ENCODE measurements at places on chromosomes 3 and 15.

DNA sequence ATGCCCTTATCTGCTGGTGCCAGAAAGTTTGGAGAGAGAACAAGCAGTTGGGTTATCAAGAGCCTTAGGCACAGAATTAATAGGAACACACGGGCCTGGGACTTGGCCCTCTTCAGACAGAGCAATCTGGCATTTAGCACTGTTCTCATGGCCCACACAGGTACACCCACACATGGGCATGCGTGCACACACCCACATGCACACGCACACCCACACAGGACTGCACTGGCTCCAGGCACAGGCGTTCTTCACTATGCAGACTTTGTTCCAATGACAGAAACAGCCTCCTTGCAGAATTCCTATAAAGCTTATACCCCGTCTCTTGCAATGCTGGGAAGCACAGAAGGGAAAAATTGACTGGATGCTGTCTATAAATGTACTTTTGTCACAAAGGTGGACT, 36.3 kb downstream of the TMEM44 start:
- DNase-seq = no peak

DNA sequence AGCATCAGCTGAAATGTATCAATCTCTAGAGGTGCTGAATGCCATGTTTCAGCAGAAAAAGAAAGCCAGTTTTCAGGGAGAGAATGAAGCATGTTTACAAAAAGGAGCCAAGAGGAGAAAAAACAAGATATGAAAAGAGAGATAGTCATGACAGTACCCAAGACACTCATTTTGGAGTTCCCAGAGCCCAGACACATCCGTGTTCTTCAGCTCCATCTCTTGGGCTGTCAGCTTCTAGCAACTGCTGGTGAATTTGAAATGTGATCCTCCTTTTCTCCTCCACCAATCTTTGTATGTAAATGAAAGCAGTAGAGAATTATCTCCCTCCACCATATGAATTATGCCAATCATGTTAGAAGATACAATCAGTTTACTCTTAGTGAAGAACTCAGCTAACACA, 93.0 kb upstream of the SLC25A36 start:
- no peak for DNase-seq

- DNase-seq = no peak
These were observed 68.1 kb downstream of the MEIS2 start for GRCh38 chr15:37032091-37032775.

- no peak for DNase-seq
These were observed 23.6 kb downstream of the UBE2E1 start for GRCh38 chr3:23829242-23829934.

DNA sequence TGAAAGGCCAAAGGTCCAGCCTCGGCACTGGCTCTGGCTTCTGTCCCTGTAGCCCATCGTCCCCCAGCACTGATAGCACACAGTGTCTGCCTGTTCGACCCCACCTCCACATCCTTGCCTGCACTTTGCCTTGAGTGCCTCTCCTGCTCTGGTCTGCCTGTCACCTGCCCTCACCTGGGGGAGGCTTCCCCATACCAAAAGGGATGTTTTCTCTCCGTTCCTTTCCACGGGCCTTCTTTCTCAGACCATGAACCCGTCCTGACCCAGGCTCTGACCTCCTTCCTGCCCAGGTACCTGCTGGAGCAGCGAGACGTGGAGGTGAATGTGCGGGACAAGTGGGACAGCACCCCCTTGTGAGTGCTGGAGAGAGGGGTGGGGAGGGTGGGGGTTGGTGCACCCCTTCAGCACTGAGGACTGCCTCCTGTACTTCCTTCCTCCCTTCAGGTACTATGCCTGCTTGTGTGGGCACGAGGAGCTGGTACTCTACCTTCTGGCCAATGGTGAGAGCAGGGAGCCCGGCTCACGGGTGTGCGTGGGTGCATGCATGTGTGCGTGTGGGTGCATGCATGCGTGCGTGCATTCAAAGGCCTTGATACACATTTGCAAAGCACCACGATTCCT, 1.5 kb downstream of the ABTB1 start:
- DNase-seq = no peak

- no peak for DNase-seq
These were observed 12.3 kb downstream of the EIF1B start for GRCh38 chr3:40321818-40322217.

DNA sequence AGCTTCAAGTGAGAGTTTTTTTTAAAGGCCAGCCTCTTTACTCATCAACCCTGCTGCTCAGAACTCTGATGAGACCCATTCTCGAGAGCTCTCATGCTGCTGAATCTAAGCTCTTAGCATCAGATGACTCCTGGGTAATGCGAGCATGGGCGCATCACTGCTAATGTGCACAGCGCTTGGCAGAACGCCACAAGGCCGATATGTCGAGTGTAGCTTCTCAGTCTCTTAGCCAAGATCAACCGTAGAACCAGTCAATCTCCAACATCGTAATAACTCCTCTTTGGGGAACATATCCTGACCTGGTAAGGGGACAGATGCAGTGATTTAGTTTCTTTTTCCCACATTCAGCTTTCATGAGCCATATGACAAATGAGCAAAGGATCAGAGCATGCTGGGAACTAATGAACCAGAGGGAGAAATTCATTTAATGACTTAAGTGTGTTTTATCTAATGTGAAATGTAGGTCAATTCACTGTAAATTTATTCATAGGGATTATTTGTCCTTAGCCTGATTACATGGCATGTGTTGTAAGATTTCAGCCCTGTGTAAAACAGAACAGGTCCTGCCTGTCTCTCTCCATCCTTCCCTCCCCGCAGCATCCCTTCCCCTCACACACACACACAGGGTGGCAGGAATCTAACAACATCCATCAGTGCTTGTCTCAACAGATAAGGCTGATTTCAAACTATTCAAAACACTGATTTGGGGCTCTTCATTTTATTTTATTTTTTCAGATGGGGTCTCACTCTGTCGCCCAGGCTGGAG, 195.4 kb upstream of the C2CD4B start:
- no peak for DNase-seq

GRCh38 chr3:127369356-127369935, 81.6 kb upstream of the PRR20G start:
- DNase-seq = no peak

DNA sequence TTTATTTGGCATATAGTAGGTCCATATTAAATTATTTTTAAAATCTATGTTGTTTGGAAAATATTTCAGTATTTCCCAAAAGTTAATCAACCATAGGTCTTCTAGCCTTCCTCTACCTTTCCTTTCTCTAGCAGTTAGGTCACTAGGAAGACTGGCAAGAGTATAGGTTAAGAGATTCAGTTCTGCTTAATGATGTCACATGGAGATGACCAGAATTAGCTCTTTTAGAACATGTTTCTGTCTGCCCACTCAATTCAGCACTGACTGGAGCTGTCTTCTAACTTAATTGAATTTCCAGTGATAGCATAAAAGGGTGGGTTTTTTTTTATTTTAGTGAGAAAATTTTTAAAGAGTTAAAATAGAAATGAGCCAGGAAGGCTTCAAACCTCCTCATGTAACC, 23.8 kb upstream of the ZBED2 start:
- DNase-seq = no peak

DNA sequence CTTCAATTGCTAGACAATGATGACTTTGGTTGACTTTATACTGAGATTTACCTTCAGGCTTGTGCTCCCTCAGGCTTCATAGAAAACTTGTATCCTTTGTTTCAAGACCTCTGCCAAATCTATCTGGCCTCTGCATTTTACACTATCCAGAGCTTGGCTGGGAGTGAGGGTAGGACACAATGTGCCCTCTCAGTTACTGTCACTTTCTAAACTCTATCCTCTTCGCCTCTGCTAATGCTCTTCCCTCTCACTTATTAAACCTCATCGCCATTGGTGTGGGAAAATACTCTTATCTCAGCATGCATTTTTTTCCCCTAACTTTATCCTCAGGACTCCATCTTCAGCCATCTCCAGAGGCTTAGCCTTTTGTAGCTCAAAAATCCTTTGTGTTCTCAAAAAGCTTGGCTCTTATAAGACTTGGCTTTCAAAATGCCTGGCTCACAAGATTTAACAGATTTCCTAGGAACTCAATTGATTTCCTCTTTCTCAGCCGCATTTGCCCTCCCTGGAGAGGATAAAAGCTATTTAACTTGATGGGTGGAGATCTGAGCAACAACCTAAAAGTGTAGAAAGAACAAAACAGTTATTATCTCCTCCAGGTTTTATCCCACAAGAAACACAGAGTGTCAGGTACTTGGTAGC, 28.3 kb downstream of the SUCNR1 start:
- DNase-seq = no peak

- DNase-seq = no peak
These were observed 874.6 kb downstream of the ROBO1 start for GRCh38 chr3:78893161-78893560.

DNA sequence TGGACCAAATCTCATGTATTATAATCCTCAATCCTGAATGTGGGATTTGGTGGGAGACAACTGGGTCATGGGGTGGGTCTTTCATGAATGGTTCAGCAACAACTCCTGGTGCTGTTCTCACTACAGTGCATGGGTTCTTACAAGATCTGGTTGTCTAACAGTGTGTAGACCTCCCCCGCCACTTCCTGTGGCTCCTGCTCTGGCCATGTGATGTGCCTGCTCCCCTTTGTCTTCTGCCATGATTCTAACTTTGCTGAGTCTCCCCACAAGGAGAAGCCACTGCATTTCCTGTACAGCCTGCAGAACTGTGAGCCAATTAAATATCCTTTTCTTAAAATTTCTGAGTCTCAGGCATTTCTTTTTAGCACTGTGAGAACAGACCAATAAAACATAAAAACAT, 557.5 kb downstream of the GOLGA6L6 start:
- no peak for DNase-seq

DNA sequence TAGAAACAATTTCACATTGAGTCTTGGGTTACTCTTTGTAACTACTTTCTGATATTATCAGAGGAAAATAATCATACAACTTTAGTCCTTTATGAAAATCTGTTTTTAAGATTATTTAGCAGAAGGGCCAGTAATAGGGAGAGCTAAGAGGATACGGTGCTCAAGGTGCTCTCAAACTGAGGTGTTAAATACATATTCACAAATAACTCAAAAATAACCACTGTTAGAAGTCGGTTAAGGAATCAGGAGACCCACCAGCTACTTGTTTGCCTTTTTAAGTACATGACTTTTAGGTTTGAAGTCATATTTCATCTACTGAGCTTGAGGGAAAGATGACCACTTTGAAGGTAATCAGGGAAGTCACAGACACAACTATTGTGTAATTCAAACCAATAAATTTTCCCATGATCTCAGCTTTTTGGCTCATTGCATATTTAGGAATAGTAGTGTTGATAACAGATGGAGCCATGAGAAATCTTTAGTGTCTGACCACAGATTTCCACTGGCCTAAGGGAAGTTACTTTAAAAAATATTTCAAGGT, 1.4 kb upstream of the RSRC1 start:
- DNase-seq = no peak

- DNase-seq = no peak
These were observed 30.9 kb downstream of the PTH1R start for GRCh38 chr3:46908294-46908985.

DNA sequence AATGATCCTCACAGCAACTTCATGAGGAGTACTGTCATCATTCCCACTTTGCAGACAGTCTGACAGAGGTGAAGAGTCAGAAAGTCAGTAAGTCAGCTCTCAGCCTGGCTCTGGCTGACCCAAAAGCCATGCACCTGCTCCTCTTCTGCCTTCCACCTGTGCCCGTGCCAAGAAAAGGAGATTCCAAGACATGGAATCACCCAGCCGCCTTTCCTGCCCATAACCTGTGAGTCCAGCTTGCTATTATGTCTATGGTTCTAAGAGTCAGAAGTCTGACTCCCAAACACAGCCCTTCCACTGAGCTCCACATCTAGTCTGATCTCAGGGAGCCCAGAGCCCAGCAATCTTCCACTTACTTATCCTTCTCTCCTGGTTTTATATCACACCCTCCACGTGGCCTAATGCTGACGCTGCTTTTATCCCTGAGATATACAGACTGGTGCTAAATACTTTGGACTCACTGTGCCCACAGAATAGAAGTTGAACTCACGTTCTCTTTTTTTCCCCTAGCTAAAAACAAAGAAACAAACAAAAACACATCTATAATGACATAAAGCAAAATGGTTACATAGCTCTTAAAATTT, 66.0 kb downstream of the PLD1 start:
- DNase-seq = no peak

DNA sequence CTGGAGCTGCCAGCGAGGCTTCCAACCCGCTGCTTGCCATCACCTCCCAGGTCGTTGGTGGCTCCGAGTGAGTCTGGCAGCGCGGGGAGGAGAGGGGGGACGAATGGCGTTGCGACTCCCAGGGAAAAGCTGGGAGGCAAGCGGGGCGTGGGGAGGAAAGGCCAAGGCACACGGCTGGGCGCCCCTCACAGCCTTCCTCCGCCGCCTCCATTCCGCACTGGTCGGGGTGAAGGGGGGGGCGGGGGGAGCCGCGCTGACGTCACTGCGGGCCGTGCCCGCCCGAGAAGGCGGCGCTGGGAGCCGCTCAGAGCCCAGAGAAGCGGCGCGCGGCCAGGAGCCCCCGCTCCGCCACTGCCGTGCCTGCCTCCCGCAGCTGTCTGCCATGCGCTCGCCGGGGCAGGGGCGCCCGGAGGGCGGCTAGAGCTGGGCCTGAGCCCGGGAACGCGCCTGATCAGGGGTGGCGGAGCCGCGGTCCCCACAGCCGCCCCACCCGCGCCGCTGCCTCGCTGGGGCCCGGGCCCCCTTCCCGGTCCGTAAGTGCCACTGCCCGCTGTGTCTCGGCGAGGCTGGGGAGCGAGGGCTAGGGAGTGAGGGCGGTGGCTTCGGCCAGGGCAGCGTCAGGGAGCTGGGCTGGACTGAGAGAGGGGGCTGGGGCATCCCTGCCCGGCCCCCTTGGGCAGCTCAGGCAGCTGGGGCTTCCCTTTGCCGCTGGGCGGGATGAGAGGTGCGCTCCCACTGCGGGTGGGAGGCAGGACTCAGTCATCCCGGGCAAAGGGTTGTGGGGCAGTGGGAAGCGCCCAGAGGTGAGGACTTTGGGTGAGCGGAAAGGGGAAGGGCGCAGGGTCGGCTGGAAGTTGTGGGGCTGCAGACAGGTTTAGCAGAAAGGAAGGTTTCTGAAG, 27.8 kb upstream of the POLG start:
- DNase-seq = no peak

DNA sequence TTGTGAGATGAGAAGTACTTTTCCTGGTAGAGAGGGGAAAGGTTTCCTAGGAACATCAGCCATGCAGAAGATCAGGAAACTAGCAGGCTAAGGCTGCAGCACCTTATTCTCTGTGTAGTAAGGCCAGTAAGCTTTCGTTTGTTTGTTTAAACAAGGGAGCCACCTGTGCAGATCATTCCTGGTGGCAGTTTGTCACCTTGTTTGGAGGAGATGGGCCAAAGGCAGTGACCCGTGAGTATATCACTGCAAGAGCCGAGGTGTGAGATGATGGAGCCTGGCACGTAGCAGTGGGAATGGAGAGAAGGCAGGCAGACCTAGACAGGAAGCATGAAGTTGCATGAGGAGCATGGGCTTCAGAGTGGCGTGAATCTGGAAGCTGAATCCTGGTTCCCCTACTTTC, 19.6 kb downstream of the ATG7 start:
- no peak for DNase-seq

- DNase-seq = peak; percentile 36
These were observed 701 bp downstream of the EIF5A2 start for GRCh38 chr3:170907637-170908234.

Data from HuH-7 (cell line).